Stimulated activated CD4-positive, alpha-beta T cell treated with anti-CD3 and anti-CD28 coated beads, Interleukin-4, amount 100 ng/mL, for 24 hours (primary cell): ENCODE measurements at places on chromosomes 5 and 9.

DNA sequence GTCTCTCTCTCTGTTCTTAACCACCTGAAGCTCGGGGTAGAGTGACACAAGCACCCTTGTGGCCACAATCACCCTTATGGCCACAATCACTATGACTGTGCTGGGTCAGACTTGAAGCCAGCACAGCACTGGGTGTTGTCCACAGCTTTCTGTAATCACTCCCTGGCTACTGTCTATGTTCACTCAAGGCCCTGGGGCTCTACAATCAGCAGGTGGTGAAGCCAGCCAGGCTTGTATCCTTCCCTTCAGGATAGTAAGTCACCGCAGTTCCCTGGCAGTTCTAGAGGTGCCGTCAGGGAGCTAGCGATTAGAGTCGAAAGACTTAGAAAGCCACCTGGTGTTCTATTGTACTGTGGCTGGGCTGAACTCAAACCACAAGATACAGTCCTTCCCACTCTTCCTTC lies 44.2 kb downstream of the GDA start:
- DNase-seq, result no peak

DNA sequence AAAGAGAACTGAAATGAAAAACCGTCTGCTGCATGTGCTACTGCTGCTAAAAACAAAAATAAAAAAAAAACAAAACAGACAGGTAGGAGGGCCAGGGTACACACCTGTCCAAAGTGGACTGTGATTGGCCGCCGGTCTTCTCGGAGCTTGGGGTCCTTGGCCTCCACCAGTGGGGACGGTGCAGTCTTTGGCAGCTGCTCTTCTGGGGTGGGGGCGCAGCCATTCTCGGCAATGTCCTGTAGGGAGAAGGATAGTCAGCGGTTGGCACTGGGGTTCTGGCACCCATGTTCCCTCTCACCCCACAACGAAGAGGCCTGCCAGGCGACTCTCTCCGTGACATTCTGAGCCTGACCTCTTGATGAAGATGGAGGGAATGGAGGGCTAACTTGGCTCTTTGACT lies 84.3 kb downstream of the CRB2 start:
- no peak for DNase-seq

DNA sequence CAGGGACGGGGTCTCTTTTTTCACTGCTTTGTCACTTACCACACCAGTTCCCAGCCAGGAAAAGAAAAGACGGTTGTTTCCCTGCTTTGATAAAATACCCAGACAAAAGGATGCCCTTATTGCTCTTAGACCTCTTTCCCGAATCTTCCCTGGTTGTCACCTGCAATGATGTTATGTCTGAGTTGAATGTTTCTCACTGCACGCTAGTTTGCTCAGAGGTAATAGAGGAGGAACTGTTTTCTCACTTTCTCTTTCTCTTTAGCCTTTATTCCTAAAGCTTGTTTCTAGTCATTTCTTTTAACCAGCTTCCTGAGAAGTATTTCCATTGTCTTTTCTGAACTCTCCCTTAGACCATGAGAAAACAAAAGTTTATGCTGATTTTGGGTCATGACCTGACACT lies 32.9 kb downstream of the ACER2 start:
- DNase-seq, result no peak

DNA sequence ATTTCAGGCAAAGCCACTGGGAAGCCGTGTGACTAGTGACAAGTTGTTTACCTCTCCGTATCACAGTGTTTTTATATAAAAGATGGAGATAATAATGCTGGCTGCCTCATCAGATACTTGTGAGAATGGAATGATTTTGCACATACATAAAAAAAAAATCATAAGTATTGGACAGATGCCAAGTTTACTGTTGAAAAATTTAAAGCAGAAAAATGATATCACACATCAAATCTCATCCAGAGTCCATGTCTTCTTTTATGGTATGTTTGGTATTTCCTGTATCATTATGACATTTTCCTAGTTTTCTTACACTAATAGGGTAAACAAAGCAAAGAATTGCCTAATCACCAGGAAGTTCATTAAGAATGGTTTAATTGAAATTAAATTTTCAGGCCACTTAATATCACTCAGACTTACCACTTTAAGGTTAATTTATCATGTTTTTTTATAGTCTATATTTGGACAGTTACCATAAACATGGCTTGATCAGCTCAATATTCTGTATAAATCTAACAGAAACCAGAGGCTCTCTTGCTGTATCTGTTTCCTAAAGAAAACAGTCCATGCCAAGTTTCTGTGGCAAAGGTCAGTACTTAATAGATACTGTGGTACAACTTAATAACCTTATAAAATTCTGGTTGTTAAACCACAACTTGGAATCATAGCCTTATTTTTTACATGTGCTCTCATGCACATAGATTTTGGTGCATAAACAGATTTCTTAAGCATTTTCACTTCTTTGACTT lies 656.5 kb upstream of the RIOK2 start:
- DNase-seq, result no peak

- no peak for DNase-seq
These were observed 14.1 kb upstream of the IQGAP2 start for GRCh38 chr5:76388791-76389512.

GRCh38 chr5:6198531-6198930 lies 179.8 kb downstream of the MED10 start:
- no peak for DNase-seq
